ENCODE measurements at places on chromosomes 2 and 18.

DNA sequence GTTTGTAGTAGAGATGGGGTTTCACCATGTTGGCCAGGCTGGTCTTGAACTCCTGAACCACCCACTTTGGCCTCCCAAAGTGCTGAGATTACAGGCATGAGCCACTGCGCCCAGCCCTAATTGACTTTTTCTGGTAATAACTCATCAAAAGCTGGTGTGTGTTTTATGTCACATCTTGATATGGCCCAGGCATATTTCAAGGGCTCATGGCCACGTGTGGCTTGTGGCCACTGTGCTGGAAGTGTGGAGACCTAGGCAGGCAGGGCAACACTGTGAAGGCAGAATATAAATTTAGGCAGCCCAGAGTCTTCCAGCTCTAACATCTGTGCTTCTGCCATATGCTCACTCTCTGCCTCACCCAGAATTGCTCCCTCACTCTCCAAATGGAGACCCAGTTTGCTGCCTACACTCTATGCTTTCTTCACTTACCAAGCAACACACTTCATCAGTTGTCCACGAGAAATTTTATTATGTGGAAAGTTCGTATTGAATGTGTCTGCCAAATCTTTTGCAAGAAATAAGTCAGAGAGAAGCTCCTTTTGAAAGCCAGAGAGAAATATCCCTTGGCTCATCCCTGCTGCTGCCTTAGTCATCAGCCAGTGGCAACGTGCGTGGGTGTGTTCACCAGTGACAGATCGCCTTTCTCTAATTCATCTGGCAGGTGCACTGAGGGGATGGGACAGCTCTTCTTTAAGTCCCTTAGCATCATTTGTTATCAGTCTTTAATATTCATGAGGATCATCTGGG lies 129.4 kb upstream of the CXCR4 start:
- DNase-seq: no peak

- no peak for DNase-seq
These were observed 11.1 kb downstream of the CLUL1 start for GRCh38 chr18:607930-608329.

DNA sequence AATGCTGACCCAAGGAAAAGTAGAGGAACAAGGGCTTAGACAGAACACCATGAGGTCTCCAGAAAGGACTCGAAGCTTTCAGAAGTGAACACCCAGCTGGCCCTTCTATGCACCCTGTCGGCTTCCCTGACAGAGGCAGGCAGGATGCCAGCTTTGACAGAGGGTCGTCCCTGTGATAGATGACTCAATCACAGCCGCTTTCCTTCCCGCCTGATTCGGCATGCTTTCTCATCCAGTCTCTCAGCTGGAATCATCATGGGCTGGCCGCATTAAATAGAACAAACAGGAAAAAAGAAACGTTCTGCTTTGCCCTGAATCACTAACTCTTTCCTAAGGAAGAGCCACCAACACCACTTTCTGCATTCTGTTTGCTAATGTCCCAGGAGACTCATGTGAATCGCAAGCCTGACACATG lies 140.3 kb upstream of the RAB12 start:
- no peak for DNase-seq

- no peak for DNase-seq
These were observed 428.6 kb upstream of the SYT4 start for GRCh38 chr18:43705850-43706249.

DNA sequence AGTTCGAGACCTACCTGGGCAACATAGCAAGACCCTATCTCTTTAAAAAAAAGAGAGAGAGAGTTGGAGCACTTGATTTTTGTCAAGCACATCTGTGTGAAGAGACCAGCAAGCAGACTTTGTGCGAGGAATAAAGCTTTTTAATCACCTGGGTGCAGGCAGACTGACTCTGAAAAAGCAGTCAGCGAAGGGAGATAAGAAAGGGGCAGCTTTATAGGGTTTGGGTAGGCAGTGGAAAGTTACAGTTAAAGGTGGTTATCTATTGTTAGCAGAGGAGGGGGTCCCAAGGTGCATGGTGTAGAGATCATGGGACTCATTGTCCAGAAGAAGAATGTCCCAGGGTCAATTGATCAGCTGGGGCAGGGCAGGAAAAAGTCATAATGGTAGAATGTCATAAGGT lies 34.4 kb downstream of the NCL start:
- DNase-seq: no peak

Data from stimulated activated CD8-positive, alpha-beta memory T cell treated with anti-CD3 and anti-CD28 coated beads, Interleukin-4, amount 100 ng/mL, for 4 hours (primary cell).